Suprapubic skin (tissue), 4 donors: ENCODE measurements at places on chromosomes 2 and 18.

GRCh38 chr2:224359569-224359968 is 42.3 kb downstream of the FAM124B start:
- H3K4me3 ChIP-seq, result no peak overlapping the region
- H3K27ac ChIP-seq, result no peak overlapping the region
- peaks cover 5% of the 10 kb centered on the region for H3K4me1 ChIP-seq
- no peaks in the 10 kb centered on the region for H3K36me3 ChIP-seq
- DNase-seq, result no peak

DNA sequence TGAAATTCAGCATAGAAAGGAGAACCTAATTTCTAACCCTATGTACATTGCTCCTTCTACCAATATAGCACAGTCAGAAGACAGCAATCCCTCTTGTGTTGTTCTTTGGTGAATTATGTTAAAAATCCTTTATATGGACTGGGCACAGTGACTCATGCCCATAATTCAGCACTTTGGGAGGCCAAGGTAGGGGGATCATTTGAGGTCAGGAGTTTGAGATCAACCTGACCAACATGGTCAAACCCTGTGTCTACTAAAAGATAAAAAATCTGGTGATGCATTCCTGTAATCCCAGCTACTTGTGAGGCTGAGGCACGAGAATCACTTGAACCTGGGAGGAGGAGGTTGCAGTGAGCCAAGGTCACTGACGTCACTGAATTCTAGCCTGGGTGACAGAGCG is 195.6 kb downstream of the TMX3 start:
- no peak overlapping the region for H3K27ac ChIP-seq
- no peaks in the 10 kb centered on the region for H3K27me3 ChIP-seq
- H3K4me3 ChIP-seq, result no peak overlapping the region
- H3K4me1 ChIP-seq, result no peaks in the 10 kb centered on the region

GRCh38 chr2:146677280-146677679 is 1167.5 kb upstream of the ACVR2A start:
- H3K4me3 ChIP-seq, result no peak overlapping the region
- no peaks in the 10 kb centered on the region for H3K36me3 ChIP-seq
- no peaks in the 10 kb centered on the region for H3K27me3 ChIP-seq
- DNase-seq, result no peak

GRCh38 chr2:120672526-120673204 is 63.0 kb upstream of the GLI2 start:
- no peaks in the 10 kb centered on the region for H3K36me3 ChIP-seq
- peak; percentile 20 for DNase-seq
- no peak overlapping the region for H3K27ac ChIP-seq
- H3K4me1 ChIP-seq, result peaks cover 12% of the 10 kb centered on the region

GRCh38 chr2:195428673-195429072 is 228.4 kb upstream of the SLC39A10 start:
- no peak for DNase-seq
- H3K4me3 ChIP-seq, result no peak overlapping the region
- H3K4me1 ChIP-seq, result no peaks in the 10 kb centered on the region
- H3K27me3 ChIP-seq, result no peaks in the 10 kb centered on the region

DNA sequence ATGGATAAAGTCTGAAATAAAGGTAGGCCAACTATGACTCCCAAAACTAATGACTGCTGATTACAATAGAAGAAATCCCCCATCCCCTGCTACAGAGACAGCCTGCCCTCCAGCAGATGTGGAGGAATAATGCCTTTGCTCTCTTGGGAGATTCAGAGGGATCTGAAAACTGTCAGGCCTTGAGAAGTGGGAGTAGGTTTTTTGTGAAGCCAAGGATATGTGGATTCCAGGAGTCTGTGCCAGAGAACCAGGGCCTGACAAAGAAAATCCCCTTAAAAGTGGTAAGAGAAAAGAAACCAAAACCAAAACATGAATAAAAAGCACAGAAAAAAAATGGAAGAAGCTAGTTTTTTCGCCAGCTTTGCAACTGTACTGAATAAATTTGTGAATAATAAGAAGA is 397.6 kb downstream of the ZNF521 start:
- H3K27ac ChIP-seq, result no peak overlapping the region
- DNase-seq, result no peak
- no peak overlapping the region for H3K4me3 ChIP-seq
- no peaks in the 10 kb centered on the region for H3K4me1 ChIP-seq
- H3K36me3 ChIP-seq, result no peaks in the 10 kb centered on the region

DNA sequence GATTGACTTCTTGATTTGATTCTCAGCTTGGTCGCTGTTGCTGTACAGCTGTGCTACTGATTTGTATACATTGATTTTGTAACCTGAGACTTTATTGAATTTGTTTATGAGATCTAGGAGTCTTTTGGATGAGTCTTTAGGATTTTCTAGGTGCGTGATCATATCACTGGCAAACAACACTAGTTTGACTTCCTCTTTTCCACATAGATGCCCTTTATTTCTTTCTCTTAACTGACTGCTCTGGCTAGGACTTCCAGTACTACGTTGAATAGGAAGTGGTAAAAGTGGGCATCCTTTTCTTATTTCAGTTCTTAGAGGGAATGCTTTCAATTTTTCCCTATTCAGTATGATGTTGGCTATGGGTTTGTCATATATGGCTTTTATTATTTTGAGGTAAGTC is 101.3 kb downstream of the OSBPL1A start:
- no peaks in the 10 kb centered on the region for H3K36me3 ChIP-seq
- H3K27me3 ChIP-seq, result no peaks in the 10 kb centered on the region
- H3K4me1 ChIP-seq, result no peaks in the 10 kb centered on the region
- H3K4me3 ChIP-seq, result no peak overlapping the region

DNA sequence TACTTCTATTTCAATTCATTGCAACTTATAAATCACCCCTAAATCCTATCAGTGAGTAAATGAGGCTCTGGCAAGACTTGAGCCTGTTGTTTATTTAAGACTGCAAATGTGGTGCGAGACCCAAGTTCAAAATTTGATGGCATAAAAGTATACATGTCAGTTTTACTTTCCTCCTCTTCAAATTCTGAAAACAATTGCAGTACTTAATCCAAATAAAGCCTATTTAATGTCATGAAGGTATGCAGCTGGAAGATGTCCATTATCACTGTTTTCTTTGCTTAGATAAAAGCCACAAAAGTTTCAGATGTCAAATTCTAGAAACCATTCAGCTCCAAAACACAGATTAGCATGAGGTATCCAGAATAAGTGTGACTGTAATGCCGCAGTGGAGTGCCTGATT is 3.3 kb downstream of the APCDD1 start:
- no peaks in the 10 kb centered on the region for H3K27me3 ChIP-seq
- H3K27ac ChIP-seq, result peak overlapping the region; percentile 3
- no peaks in the 10 kb centered on the region for H3K36me3 ChIP-seq
- DNase-seq, result no peak
- peak overlapping the region; percentile 91 for H3K4me3 ChIP-seq

- no peak overlapping the region for H3K27ac ChIP-seq
- peaks cover 22% of the 10 kb centered on the region for H3K4me1 ChIP-seq
- no peaks in the 10 kb centered on the region for H3K27me3 ChIP-seq
- no peaks in the 10 kb centered on the region for H3K36me3 ChIP-seq
- no peak for DNase-seq
Measured at GRCh38 chr2:133641942-133642725, 73.9 kb upstream of the NCKAP5 start.

GRCh38 chr2:233312874-233313273 is 5.3 kb downstream of the SAG start:
- no peak overlapping the region for H3K27ac ChIP-seq
- H3K36me3 ChIP-seq, result no peaks in the 10 kb centered on the region
- no peaks in the 10 kb centered on the region for H3K27me3 ChIP-seq
- DNase-seq, result no peak
- no peaks in the 10 kb centered on the region for H3K4me1 ChIP-seq

DNA sequence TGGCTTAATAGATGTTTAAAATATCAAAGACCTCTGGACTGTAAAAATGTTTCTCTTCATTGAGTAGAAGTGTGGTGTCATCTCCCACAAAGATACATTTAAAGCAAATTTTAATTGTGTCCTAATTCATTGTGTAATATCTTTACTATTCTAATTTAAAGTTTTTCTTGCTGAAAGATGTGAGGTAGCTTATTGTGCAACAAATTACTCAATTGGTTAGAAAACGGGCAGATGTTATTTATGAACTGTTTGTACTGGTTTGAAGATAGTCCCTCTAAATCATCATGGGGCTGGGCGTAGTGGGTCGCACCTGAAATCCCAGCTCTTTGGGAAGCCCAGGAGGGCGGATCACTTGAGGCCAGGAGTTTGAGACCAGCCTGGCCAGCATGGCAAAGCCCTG is 65.3 kb downstream of the CYBRD1 start:
- H3K4me1 ChIP-seq, result no peaks in the 10 kb centered on the region
- H3K27me3 ChIP-seq, result peaks cover 6% of the 10 kb centered on the region
- no peak overlapping the region for H3K27ac ChIP-seq
- H3K36me3 ChIP-seq, result no peaks in the 10 kb centered on the region
- no peak for DNase-seq
- H3K4me3 ChIP-seq, result no peak overlapping the region

DNA sequence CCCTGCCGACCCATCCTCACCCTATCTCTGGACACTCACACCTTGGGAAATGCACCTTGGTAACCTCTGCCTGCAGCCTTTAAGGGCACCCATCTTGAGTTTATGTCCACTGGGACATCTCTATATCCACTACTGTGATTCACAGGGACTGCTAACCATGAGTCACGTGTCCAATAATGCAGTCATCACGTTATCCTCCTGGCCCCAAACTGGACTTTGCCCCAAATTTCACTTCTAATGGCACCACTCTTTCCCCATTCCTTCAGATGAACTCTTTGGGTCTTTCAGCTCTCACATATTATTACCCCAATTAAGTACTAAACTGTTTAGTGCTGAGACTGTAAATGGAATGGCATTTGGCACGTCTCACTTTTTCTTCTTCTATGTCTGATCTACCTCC is 71.2 kb upstream of the TMEM200C start:
- peaks cover 10% of the 10 kb centered on the region for H3K4me1 ChIP-seq
- no peaks in the 10 kb centered on the region for H3K36me3 ChIP-seq
- H3K4me3 ChIP-seq, result no peak overlapping the region
- no peak for DNase-seq
- no peaks in the 10 kb centered on the region for H3K27me3 ChIP-seq
- no peak overlapping the region for H3K27ac ChIP-seq

DNA sequence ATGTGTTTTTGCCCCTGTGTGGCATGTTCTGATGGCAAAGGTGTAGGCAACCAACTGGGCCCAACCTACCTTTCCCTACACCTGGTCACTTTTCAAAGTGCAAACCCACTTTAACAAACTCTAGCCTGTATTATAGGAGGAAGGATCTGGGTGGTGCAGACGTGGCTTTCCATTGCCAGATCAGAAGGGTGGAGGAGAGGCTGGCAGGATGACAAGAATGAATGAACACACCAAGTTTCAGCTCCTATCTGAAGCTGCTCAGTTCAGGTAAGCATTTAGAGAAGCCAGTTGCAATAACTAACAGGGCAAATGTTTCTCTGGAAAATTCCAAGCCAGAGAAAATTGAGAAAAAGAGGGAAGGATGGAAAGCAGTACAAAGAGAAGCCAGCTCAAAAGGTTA is 707 bp upstream of the SERPINB7 start:
- no peak overlapping the region for H3K4me3 ChIP-seq
- no peaks in the 10 kb centered on the region for H3K36me3 ChIP-seq
- no peaks in the 10 kb centered on the region for H3K4me1 ChIP-seq
- H3K27me3 ChIP-seq, result no peaks in the 10 kb centered on the region
- H3K27ac ChIP-seq, result peak overlapping the region; percentile 2
- DNase-seq, result no peak

DNA sequence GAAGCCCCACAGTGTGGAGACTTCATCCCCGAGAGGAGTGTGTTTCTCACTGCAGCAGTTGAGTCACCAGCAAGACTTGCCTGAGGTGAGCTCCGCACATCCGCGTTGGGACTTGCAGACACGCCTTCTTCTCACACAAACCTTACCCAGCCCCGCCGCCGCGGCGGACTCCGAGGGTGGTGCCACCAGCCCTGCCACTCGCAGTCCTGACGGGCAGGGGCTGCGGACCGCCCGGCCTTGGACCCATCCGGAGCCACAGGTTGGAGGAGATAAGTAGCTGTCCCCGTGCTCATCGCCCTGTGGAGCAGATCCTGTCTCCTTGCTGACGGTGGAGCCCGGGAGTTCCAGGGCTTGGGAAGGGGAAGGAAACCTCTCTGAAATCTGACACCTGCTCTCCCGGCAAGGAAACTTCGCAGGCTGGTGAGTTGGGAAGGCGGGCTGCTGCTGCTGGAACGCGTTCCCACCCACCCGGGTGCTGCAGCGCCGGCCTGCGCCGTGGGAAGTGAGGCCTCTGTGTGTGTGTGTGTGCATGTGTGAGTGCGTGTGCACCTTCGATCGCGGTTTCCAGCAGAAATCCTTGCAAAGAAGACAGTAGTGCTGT is at the start of gene RAB27B:
TSS of gene RAB27B (plus strand) at position 197 of the 601 bp plus-strand sequence. CDS start 49,109 bp downstream, outside the sequence.
- H3K4me3 ChIP-seq, result peak within 1 kb of the TSS; percentile 56
- no peaks in the 10 kb centered on the region for H3K27me3 ChIP-seq
- DNase-seq, result peak; percentile 84
- no peaks in the 10 kb centered on the region for H3K36me3 ChIP-seq
- peaks cover 27% of the 10 kb centered on the region for H3K4me1 ChIP-seq
- H3K27ac ChIP-seq, result peak within 1 kb of the TSS; percentile 90

GRCh38 chr2:170243118-170243837 is 65.3 kb downstream of the MYO3B start:
- no peak overlapping the region for H3K27ac ChIP-seq
- H3K36me3 ChIP-seq, result no peaks in the 10 kb centered on the region
- H3K4me1 ChIP-seq, result no peaks in the 10 kb centered on the region

DNA sequence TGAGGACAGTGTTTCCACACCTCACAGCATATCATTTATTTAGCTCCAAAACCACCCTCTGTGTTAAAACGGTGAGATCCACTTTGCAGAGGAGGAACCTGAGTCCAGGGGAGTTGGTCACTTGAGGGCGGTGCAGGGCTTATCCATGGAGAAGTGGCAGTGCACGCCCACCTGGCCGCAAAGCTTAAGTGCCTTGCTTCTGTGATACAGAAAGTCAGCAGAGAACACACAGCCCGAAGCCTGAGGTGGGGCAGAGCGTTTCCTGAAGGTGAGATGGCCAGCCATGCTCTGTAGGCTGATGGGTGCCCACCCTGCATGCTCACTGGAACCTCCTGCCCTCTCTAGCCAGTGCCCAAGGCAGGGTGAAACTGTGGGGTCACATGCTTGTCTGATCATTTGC is 87.3 kb downstream of the SH3RF3 start:
- H3K4me3 ChIP-seq, result no peak overlapping the region
- H3K4me1 ChIP-seq, result peaks cover 28% of the 10 kb centered on the region
- no peaks in the 10 kb centered on the region for H3K36me3 ChIP-seq
- no peaks in the 10 kb centered on the region for H3K27me3 ChIP-seq
- DNase-seq, result no peak

GRCh38 chr2:221347471-221347870 is 224.6 kb downstream of the EPHA4 start:
- H3K4me1 ChIP-seq, result peaks cover 2% of the 10 kb centered on the region
- no peak for DNase-seq
- no peak overlapping the region for H3K4me3 ChIP-seq
- H3K27ac ChIP-seq, result no peak overlapping the region
- no peaks in the 10 kb centered on the region for H3K27me3 ChIP-seq
- H3K36me3 ChIP-seq, result no peaks in the 10 kb centered on the region
